ENCODE measurements at places on chromosomes 1 and 21.

DNA sequence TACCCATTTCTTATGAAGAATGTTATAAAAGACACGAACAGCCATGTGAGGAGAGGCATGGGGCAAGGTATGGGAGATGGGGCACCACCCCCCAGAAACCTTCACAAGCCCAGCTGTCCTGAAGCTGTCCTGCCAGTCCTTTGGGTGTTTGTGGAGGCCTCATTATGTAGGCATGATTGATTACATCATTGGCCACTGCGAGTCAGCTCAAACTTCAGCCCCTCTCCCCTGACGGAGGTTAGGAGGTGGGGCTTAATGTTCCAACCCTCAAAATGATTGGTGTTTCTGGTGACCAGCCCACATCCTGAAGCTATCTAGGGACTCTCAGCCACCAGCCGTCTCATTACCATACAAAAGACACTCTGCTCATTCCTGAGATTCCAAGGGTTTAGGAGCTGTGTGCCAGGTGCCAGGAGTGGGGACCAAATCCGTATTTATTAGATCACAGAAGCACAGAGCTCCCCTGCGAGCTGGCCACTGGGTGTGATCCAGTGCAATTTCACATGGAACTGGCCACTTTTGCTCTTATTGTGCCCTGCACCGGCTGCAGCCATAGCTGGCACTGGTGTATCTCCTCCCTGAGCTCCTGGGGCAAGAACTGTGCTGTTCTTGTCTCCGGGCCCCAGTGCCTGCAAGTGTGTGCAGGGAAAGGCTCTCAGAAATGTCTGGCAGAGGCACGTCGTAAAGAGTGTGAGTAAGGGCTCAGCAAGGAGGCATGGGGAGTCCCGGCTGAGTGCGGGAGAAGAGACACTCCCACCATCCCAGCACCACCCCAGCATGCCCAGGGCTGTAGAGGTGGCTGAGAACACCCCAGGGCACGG lies 10.5 kb downstream of the KIAA1614 start:
- no peak for DNase-seq
- H3K36me3 ChIP-seq, result peaks cover 3% of the 10 kb centered on the region
- H3K4me1 ChIP-seq, result no peaks in the 10 kb centered on the region
- H3K27me3 ChIP-seq, result peaks cover 14% of the 10 kb centered on the region
- no peak overlapping the region for H3K27ac ChIP-seq
- no peak overlapping the region for H3K4me3 ChIP-seq

DNA sequence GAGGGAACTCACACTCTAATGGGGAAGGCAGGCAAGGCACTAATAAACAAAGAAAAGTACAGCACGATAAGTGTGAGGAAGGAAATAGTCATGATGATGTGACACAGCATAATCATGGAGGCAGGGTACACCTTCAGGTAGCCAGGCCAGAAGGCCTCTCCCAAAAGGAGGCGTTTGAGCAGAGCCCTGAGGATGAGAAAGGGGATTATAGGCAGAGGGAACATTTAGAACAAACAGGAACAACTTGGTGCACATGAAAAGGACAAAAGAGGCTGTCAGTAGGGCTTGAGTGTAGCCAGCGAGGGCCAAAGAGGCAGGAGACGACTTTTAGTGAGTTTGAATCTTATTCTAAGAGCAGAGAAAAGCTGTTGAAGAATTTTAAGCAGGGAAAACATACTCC lies 33.4 kb upstream of the CRNN start:
- no peak for DNase-seq
- no peaks in the 10 kb centered on the region for H3K36me3 ChIP-seq
- no peaks in the 10 kb centered on the region for H3K4me1 ChIP-seq
- no peaks in the 10 kb centered on the region for H3K27me3 ChIP-seq

- H3K4me1 ChIP-seq, result peaks cover 9% of the 10 kb centered on the region
- no peak for DNase-seq
- H3K4me3 ChIP-seq, result no peak overlapping the region
- no peaks in the 10 kb centered on the region for H3K36me3 ChIP-seq
- H3K27me3 ChIP-seq, result peaks cover 28% of the 10 kb centered on the region
- H3K27ac ChIP-seq, result peak overlapping the region; percentile 20
Observed at GRCh38 chr1:221439008-221439746, 302.7 kb downstream of the DUSP10 start.

DNA sequence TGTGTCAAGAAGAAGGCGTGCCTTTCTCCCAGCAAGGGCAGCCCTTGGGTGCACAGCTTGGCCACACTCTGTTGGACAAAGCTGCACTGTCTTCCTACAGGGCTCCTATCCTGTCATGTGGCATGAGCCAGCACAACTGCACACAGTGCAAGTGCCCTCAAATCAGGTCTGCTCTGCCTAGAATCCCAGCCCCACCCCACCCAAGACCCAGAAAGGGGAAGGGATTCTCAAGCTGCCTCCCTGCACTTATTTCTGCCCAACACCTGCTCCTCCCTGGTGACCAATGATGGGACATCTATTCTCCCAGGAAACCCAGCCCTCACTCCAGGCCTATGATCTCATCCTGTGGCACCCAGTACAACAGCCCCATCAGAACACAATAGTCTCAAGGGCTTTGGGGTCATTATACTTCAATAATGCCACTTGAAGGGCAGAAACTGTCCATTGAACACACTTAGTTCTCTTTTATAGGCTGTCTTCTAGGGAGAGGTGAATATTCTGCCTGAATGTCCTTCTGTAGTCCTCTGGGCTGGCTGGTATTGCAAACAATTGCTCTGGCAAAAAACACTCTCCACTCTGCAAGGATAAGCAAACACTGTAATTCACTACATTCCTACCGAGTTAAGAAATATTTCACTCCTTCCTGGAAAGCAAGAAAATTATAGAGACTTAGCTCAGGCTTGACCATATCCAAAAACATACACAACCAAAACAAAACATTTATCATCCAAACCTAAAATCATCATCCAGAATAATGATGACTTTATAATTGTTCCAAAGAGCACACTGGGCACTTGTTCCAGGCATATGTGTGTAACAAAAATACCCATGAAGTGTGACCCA lies 43.1 kb upstream of the IGSF3 start:
- no peak overlapping the region for H3K27ac ChIP-seq
- H3K4me1 ChIP-seq, result no peaks in the 10 kb centered on the region
- H3K4me3 ChIP-seq, result no peak overlapping the region
- peaks cover 23% of the 10 kb centered on the region for H3K27me3 ChIP-seq
- no peaks in the 10 kb centered on the region for H3K36me3 ChIP-seq

GRCh38 chr1:68442822-68443556 lies 6.8 kb downstream of the RPE65 start:
- DNase-seq, result no peak
- peaks cover 12% of the 10 kb centered on the region for H3K27me3 ChIP-seq
- no peak overlapping the region for H3K4me3 ChIP-seq
- no peaks in the 10 kb centered on the region for H3K4me1 ChIP-seq
- H3K36me3 ChIP-seq, result no peaks in the 10 kb centered on the region
- H3K27ac ChIP-seq, result no peak overlapping the region

Data from central memory CD8-positive, alpha-beta T cell (primary cell).